ENCODE measurements at places on chromosomes 5 and 9.

- peak; percentile 41 for DNase-seq
These were observed 670 bp upstream of the PURA start for GRCh38 chr5:140113180-140113698.

GRCh38 chr9:125932012-125932411 lies 184.8 kb downstream of the PBX3 start:
- no peak for DNase-seq

GRCh38 chr5:64147849-64148441 lies 17.7 kb upstream of the RNF180 start:
- peak; percentile 17 for DNase-seq

DNA sequence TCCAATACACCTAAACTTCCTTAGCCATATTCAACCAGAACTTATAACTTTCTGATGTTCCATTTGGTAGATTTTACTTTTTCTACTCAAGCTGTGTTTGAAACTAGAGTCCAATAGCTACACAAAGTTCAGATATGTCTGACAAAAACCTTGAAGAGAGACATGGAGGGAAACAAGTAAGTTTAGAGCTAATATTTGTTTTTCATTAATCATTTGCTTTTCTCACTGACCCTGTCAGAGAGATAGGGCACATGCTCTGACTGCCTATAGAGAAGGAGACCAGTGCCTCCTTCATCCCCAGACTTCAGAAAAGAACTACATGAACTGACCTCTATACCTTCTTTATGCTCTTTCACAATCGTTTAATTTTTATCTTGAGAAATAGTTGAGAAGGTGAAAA lies 157.0 kb upstream of the PPP1R2B start:
- DNase-seq = no peak

DNA sequence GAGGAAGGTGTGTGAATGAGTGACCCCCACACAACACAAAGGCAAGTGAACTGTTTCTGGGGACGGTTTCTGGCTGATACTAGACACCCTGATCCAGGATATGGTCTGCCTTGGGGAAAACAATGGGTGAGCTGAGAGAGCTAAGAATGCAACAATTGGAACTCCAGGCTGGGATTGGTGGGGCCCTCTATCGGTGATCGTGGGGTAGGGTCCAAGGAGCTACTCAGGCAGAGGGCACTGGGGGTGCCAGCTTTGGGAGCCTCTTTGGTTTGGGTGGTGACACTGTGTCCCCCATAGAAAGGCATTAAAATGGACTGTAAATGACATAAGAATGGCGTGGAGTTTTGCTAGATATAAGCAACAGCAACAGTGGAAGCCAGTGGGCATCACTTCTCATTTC lies 439.1 kb downstream of the DMAC1 start:
- no peak for DNase-seq

- no peak for DNase-seq
These were observed 21.6 kb upstream of the SVEP1 start for GRCh38 chr9:110601098-110601497.

All from activated T-cell treated with anti-CD3 and anti-CD28 coated beads, Interleukin-2, amount 50 U/mL, for 48 hours (primary cell).